ENCODE measurements at places on chromosomes 16 and 17.

- no peak for DNase-seq
These were observed 42.6 kb downstream of the KLHDC4 start for GRCh38 chr16:87723226-87723623.

DNA sequence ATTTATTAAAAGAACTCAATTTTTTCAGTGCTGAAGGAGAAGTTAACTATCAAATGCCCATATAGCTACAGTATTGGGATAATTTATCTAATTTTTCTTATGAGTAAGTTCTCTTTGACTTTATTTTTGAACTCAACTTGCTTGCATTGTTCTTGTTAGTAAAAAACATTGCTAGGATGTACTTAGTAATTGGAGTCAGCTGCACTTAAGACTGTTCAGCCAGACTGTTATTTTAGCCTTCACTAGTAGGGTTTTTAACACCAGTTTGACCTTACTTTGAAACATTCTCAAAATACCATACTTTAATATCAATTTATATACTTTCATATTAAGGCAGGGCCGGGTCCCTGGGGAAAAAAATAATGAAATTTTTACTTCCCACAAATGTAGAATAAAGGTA, 256.6 kb upstream of the TBX2 start:
- DNase-seq, result no peak

- no peak for DNase-seq
These were observed 358.2 kb upstream of the TNRC6C start for GRCh38 chr17:77600346-77600745.

DNA sequence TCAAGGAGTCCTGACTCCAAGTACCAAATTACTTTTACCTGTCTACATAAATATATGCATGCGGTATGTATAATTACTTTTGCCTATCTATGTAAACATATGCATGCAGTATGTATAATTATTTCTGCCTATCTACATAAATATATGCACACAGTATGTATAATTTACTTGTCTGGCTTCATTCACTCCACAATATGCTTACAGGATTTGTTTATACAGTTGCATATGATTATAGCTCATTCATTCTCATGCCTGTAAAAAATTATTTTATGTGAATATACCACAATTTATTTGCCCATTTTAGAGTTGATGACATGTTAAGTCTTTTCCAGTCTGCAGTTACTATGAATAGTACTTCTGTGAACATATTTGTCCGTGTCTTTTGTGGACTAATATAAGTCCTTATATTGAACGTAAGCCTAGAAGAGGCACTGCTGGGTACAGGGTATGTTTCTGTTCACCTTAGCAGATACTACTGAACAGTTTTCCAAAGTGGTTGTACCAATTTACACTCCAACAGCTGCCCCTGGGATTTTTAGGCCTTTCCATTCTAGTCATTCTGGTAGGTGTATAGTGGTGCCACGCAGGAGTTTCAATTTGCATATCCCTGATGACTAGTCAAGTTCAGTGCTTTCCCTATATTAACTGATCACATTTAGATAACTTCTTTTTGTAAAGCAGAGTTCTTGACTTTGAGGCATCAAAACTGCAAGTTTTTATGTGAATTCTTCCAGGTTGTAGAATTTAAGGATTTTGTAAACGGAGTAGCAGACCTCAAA, 47.0 kb downstream of the MARVELD3 start:
- no peak for DNase-seq

DNA sequence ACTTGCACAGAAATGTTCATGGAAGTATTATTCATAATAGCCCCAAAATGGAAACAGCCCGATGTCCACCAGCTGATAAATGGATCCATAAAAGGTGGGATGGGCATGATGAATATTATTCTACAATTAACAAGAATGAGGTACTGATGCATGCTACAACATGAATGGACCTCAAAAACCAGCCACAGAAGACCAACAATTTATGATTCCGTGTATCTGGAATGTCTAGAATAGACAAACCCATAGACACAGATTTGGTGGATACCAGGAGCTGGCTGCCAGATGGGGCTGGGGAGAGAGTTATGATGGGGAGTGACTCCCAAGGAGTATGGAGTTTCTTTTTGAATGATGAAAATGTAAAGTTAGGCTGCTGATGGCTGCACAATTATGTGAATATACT, 10.8 kb upstream of the NAGLU start:
- DNase-seq, result no peak

- DNase-seq, result no peak
These were observed 5.5 kb downstream of the MLLT6 start for GRCh38 chr17:38710604-38710962.

DNA sequence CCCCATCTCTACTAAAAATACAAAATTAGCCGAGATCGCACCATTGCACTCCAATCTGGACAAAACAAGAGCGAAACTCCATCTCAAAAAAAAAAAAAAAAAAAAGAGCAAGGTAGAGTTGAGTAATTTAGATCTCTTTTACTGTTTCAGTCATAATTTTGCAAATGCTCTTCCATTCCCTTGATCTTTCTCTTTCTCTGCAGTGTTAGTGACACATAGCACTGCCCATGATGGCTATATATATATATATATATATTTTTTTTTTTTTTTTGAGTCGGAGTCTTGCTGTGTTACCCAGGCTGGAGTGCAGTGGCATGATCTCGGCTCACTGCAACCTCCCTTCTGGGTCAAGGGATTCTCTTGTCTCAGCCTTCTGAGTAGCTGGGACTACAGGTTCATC, 12.2 kb upstream of the PHOSPHO1 start:
- no peak for DNase-seq

GRCh38 chr17:82242977-82243647, 14.3 kb downstream of the SLC16A3 start:
- DNase-seq, result peak; percentile 49

DNA sequence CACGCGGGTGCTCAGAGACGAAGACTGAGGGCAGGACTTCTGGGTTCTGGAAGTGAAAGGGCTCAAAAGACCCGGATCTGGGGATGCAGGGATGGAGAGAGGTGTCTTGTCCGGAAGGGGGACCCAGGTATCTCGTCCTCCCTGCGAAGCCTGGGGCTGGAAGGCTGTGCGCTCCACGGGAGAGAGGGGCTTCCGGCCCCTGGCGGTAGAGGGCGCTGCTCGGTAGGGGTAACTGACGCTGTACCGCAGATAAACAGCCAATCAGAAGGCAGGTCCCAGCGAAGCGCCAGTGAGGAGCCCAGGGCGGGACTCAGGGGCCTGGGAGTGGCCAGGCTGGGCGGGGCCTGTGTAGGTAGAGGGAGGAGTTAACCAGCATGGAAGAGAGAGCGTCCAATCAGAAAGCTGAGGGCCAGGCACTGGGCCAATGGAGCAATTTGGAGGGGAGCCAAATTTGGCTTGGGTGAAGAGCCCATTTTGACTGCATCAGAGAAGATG, 804 bp downstream of the TGFB1I1 start:
- DNase-seq, result peak; percentile 64

DNA sequence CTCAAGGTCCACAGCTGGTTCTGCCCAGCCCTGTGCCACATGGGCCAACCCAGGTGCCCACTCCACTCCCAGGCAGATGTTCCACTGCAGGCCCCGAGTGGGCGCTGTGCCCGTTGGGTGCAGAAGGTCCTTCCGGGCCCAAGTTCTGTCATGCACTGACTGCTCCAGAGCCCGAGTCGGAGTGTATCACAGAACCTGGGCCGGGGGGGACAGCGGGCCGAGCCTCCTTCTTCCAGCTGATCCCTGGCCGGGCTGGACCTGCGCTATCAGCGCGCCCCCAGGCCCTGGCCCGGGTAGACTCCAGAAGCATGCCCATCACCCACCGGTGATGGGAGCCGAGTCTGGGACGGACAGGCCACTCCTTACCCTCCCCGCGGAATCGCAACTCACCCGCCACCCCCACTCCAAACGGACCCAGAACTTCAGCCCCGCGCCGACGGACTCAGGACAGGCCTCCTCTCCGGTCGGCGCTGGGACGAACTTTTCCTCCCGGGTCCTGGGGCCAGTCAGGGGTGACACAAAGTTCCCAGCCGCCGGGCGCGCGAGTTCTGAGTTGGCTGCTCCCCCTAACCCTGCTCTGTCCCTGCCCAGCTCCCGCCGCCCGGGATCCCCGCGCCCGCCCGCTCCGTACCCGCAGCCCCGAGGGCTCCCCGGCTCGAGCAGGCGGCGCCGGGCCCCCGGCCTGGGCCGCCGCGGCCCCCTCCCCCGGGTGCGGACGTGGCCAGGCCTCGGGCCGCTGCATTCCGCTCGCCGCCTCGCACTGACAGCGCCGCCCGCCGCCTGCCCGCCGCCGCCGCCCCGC, at the start of gene COPZ2:
Gene COPZ2, minus strand, starts transcription at position 762 of the 802 bp plus-strand sequence. Its CDS starts 20 bp downstream, at position 742.
- no peak for DNase-seq

GRCh38 chr17:6596081-6596480, 39.7 kb upstream of the PITPNM3 start:
- no peak for DNase-seq

GRCh38 chr16:9062301-9062700, 29.1 kb upstream of the HAPSTR1 start:
- no peak for DNase-seq

- DNase-seq, result no peak
These were observed 1.4 kb upstream of the CTRB1 start for GRCh38 chr16:75217389-75217851.

Data from NB4 (cell line).